ENCODE measurements at places on chromosomes 3 and 15.

DNA sequence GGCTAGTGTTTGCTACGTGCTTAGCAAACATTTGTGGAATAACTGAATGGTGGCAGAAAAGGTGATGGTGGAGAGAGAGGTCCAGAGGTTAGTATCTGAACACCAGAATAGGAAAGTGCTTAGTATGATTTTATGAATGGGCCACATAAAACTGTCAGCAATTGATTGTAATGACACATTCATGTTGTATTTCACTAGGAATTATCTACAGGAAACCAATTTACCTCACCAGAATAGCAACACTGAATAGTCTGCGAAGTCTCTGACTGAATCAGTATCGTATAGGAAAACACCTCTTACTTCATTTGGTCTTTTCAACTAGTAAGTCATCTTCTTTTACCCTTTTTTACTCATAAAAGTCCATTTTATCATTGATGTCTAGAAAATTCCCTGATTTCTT lies 8.2 kb upstream of the ATP11B start:
- DNase-seq: no peak

DNA sequence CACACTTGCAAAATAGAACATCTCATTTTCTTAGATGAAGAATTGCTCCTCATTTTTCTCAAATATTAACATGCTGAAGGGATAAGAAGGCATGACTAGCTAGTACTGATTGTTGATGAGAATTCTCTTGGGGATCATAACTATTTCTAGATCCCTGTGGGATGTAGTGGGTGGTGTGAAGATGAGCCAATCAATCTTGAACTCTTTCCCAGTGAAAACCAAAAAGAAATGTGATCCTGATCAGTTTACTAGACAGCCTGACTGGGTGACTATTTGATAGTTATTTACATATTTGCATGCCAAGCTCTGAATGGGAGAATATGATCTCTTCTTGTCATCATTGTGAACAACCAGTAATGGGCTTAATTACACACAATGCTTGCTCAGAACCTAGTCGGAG lies 63.7 kb downstream of the ZIC1 start:
- DNase-seq: no peak

DNA sequence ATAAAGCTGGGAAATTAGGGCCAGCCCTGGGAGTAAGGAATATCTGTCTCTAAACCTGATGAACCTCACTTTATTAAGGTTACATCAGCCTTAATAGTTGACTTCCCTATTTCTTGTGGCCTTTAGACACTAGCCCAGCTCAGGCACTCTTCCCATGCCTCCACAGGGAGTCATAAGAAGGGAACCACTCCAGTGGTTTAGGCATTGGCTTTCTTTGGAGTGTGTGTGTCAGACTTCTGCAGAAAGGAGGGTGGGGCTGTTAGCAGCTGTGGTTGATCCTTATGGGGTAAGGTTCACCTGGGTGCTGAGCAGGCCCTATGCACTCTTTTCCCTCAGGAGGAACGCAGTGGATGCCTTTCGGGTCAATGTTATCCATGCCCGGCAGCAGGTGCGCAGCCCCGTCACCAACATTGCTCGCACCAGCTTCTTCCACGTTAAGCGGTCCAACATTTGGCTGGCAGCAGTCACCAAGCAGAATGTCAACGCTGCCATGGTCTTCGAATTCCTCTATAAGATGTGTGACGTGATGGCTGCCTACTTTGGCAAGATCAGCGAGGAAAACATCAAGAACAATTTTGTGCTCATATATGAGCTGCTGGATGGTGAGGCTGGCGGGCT lies 4.0 kb downstream of the AP2M1 start:
- no peak for DNase-seq

DNA sequence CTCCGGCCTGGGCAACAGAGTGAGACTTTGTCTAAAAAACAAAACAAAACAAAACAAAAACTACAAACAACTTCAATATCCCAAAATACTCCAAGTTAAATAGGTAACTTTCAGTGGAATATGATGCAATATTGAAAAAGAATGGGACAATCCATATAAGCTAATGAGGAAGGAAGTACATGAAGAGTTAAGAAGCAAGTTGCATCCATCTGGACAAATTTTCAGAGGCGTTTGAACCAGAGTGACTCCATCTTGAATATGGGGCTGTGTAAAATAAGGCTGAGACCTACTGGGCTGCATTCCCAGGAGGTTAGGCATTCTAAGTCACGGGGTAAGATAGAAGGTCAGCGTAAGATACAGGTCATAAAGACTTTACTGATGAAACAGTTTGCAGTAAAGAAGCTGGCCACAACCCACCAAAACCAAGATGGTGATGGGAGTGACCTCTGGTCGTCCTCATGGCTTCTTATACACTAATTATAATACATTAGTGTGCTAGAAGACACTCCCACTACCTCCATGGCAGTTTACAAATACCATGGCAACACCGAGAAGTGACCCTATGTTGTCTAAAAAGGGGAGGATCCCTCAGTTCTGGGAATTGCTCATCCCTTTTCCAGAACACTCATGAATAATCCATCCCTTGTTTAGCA lies 58.1 kb upstream of the LCTL start:
- no peak for DNase-seq

GRCh38 chr3:58698246-58698645 lies 31.7 kb upstream of the FAM3D start:
- no peak for DNase-seq

- no peak for DNase-seq
Measured at GRCh38 chr3:25906132-25906906, 116.4 kb downstream of the OXSM start.

DNA sequence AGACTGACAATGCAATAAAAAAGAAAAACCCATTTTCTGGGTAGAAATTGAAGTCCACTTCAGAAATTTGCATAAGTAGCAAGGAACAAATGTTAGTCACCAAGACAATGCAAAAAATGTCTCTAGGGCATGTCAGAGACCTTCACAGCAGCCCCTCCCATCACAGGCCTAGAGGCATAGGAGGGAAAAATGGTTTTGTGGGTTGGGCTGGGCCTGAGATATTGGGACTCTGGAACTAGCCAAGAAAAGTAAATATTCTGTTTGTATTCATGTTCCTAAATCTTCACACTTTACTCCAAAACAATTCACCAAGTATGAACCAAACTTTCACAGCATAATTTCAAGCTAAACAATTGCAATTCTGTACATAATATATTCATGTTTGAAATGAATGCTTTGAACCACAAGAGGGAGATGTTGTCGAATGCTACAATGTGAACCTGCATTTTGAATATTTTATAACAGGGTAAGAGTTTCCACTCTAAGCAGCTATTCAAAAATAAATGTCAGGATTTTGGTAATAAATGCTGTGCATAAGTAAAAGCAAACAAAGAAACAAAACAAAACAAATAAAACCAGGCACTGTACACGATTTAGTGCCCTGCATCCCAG lies 429.2 kb downstream of the OTOL1 start:
- DNase-seq: no peak

- DNase-seq: no peak
Measured at GRCh38 chr3:140487566-140487965, 190.3 kb upstream of the TRIM42 start.

- no peak for DNase-seq
Measured at GRCh38 chr3:149042789-149043386, 43.4 kb downstream of the HLTF start.

- DNase-seq: no peak
Measured at GRCh38 chr3:24232784-24233183, 261.9 kb downstream of the THRB start.

DNA sequence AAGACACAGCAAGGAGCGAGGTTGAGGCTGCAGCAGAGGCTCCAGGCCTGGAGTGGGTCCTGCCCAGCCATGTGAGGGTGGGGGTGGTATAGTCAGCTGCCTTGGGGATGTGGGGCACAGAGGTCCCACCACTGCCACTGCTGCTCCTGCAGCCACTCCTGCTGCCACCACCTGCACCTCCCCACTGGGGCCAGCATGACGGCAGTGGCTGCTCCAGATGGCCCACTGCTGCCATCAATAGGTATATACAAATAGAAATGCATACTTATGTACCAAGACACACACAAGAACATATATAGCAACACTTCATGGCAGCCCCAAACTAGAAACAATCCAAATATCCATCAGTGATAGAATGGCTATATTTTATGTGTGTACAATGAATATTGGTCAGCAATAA lies 10.0 kb upstream of the TOP2B start:
- DNase-seq: no peak

DNA sequence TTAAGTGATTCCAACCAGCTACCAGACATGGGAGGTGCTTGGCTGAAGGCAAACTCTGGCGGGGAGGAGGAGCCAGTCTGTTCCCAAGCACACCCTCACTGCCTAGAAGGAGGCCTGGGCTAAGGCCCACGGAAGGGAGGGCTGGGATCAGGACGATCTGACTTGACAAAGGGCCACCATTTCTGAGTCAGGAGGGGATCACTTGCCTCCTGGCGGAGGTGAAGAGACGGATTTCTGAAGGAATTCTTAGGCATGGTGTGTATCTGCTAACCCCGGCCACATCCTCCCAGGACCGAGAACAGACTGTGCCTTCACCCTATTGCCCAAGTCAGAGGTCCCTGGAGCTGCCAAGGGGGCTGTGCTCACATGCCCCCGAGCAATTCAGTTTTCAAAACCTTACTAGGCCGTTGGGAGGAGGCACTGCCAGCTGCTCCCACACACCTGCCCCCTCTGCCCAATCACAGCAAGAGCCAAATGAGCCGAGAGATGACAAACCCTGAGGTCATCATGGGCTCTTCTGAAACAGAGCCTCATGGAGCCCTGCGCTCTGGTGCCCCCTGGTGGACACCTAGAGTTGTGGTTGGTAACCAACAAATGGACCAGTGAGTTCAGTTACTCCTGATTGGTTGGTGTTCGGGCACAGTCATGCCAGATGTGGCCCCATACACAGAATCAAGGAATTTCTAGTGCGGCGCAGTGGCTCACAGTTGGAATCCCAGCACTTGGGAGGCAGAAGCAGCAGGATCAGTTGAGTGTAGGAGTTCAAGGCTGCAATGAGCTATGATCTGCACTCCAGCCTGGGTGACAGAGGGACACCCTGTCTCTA lies 6.5 kb upstream of the TNK2 start:
- DNase-seq: peak; percentile 77

GRCh38 chr3:80152692-80153091 lies 384.9 kb upstream of the ROBO1 start:
- no peak for DNase-seq

- DNase-seq: no peak
Measured at GRCh38 chr3:36653095-36653494, 111.3 kb downstream of the DCLK3 start.

GRCh38 chr3:46417841-46418611 lies 11.0 kb downstream of the CCRL2 start:
- DNase-seq: no peak

GRCh38 chr15:23403550-23403949 lies 43.5 kb downstream of the GOLGA6L2 start:
- no peak for DNase-seq

DNA sequence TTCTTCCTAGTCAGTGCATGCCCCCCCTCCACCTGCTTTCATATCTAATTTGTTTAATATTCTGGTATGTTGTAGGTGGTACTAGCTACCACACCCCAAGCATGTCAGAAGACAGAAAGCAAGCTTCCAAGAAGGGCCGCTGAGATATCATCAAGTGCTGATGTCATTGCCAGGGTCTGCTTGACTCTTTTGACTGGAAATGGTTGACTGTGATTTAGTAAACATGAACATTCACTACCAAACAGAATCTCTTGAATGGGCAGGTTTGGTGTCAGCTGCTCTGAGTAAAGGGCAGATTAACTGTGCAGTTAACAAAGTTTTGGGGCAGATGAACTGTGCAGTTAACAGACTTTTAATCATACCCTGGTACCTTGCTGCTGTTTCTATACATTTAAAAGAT lies 244.2 kb upstream of the SATB1 start:
- DNase-seq: no peak

DNA sequence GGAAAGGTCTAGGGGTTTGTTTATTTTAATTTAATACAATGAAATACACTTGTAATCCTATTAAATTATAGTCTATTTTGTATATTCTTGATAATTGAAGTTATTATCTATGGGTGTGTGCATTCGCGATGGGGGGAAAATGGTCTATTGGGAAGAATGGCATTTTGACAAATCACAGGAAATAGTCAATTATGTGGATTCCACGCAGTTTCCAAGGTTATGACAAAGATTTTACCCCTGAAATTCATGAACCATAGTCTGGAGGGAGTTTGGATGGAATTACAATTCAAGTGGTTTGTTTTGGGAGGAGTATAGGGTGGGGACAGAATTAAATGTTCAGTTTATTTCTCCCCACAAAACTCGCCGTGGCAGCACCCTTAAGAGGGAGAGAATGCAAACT lies 66.5 kb downstream of the RBMS3 start:
- no peak for DNase-seq

GRCh38 chr3:108822123-108822897 lies at the start of gene TRAT1:
TRAT1 (plus strand) TSS chr3:108822786; CDS start chr3:108822928, 142 bp downstream.
- DNase-seq: no peak

DNA sequence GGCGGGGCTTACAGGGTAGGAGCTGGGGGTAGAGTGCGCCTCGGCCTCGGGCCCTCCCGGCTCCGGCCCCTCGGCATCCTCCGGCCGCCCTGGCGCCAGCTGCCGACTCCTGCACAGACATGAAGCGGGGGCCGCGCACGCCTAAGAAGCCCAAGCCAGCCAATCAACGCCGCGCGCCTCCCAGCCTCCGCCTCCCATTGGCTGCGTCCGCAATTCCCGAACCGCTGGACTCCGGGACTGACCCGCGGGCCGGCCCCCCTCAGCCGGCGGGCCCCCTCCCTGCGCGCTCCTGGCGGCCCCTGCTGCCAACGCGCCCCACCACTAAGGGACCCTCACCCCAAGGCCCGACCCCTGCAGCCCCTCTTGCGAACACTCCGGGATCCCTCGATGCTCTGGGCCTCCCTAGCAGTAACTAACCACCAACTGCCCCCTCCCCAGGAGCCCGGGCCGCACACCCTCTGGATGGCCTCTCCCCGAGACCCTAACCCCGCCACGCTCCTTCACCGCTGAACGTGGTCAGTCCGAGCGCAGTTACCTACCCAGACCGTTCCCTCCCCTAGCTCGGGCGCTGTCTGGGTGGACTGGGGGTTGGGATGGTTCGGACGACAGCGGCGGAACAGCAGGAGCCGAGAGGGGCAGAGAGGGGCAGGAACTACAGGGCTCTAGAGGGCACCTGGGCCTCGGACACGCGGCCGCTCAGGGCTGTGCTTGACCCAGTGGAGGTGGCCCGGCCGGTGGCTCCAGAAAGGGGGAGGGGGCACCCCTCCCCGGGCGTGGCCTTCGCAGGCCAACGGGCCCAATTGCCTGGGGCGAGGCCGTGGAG lies 5.0 kb downstream of the GATA2 start:
- DNase-seq: no peak

- no peak for DNase-seq
Measured at GRCh38 chr3:112379020-112379690, 46.2 kb downstream of the CD200 start.

- DNase-seq: no peak
Measured at GRCh38 chr3:114389156-114389555, 95.3 kb downstream of the TIGIT start.

GRCh38 chr15:35151782-35152181 lies 66.7 kb upstream of the NANOGP8 start:
- no peak for DNase-seq

- DNase-seq: no peak
Measured at GRCh38 chr3:115428841-115429240, 194.5 kb upstream of the GAP43 start.

All from T-helper 22 cell (primary cell).